CD4-positive, alpha-beta T cell treated with Interleukin-21 for 1 hour (primary cell): ENCODE measurements at places on chromosomes 6 and 20.

DNA sequence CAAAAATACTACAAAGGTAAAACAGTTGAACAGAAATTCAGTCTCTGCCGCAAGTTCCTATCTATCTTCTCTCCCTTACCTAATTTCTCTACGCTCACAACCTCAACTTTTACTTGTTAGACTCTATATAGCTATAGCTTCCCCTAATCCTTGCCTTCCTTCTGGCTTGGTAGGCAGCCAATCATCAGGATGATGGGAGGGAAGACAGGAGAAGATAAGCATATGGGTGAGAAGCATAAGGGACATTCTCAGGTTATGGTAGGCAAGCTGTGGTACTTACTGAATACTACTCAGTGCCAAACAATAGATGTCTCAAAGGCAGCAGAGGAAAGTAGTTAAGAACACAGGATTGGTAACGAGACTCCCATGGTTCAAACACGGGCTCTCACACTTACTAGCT lies 7.8 kb downstream of the CCNC start:
- no peak for DNase-seq

- peak; percentile 63 for DNase-seq
These were observed 34.5 kb upstream of the HBS1L start for GRCh38 chr6:135088818-135089809.

DNA sequence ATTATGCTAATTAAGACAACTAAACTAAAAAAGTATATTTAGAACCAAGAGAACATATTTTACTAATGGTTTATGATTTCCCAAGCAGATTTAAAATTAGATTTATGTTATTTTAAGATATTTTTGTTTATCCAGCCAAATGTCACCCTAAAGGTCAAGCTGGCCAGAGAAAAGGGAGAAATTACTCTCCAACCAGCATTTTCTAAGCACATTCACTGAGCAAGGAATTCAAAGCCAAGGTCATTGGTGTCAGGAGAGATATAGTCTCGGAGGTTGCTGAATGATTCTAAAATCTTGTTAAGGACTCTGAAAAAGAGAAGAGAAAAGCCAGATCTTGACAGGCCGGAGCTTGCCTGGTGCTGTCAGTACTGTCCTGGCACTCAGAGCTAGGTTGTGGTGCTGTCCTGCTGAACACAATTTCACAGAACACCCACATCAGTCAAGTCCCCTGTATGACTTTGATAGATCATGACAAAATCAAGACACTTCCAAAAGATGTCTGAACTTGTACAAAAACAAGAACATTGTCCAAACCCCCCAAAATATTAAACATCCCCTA lies 222.3 kb upstream of the SMLR1 start:
- DNase-seq = no peak

DNA sequence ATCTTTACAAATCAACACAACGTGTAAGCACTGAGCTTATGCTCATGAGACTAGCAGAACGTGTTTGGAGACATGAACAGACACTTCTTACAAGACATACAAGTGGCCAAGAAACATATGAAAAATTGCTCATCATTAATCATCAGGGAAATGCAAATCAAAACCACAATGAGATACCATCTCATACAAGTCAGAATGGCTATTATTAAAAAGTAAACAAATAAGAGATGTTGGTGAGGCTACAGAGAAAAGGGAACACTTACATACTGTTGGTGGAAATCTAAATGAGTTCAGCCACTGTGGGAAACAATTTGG lies 327.9 kb upstream of the SOX4 start:
- DNase-seq = no peak

GRCh38 chr20:46826343-46826984 lies 68.2 kb upstream of the EYA2 start:
- DNase-seq = no peak

- DNase-seq = no peak
These were observed 59.2 kb downstream of the POPDC3 start for GRCh38 chr6:105120570-105120969.

- DNase-seq = no peak
These were observed 163.2 kb downstream of the AIG1 start for GRCh38 chr6:143223895-143224294.

DNA sequence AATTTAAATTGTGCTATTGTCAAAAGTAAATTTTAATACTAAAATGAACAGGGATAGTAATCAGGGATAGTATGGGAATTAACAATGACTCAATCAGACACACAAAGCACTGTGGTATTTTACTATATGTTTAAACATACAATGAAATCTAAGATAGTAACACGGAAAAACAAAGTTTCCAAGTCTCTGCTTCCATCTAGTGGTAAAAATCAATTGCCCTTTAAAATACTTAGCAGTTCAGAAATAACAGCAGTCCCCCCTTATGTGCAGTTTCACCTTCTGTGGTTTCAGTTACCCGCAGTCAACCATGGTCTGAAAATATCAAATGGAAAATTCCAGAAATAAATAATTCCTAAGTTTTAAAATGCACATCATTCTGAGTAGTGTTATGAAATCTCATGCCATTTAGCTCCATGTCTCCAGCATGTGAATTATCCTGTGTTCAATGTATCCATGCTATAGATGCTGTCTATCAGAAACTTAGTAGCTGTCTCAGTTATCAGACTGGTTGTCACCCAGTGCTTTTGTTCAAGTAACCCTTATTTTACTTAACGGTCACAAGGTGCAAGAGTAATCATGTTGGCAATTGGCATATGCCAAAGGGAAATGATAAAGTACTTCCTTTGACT lies 58.5 kb downstream of the AHI1 start:
- DNase-seq = peak; percentile 43

DNA sequence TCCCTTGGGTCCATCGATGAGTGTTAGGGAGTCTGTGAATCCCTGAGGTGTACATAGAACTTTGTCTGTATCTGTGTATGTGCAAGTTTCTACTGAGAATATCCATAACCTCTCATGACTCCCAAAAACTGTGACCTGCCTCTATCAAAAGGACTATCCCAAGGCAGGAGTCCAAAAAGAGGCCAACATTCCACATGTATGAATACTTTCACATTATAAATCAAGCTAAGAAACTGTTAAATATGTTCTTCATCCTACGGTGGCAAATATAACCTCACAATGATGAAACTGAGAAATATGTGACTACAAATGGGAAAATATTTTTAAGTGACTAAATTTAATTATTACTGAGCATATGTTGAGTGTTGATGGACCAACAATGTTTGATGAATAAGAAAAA lies 16.1 kb upstream of the STX11 start:
- no peak for DNase-seq

DNA sequence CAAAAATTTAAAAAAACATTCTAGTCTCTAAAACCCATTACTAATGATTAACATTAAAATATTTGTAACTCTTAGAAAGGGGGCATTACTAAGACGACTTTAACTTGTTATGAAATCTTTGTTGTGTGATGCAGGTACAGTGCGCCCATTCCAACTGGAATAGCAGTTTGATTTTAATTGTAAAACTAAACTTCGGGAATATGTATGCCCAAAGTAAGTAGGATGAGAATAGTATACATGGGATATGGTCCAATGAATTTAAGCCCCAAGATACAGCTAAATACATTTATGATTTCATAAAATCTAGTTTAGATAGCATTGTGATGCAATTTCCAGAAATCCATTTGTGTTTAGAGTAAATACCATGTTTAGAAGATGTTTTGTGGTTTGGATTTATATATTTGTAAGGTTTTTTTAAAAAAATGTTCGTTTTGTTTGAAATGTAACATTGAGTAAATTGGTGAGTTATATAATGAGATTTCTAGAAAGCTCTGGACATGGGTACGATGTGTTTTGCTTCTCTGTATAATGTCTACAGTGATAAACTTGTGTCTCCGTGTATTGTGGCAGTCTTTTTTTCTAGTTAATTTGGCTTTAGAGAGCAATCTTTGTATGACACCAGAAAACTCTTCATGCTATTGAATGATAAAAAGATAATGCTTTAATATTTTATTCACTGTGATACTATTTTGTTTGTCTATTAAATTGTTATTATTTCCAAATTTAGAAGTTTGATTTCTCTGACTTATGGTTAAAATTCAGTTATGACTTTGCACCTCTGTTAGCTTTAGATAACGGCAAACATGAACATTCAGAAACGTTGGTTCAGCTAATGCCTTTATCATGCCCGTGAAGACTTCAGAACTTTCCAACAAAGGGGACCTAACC lies 54.8 kb downstream of the RNF182 start:
- no peak for DNase-seq

DNA sequence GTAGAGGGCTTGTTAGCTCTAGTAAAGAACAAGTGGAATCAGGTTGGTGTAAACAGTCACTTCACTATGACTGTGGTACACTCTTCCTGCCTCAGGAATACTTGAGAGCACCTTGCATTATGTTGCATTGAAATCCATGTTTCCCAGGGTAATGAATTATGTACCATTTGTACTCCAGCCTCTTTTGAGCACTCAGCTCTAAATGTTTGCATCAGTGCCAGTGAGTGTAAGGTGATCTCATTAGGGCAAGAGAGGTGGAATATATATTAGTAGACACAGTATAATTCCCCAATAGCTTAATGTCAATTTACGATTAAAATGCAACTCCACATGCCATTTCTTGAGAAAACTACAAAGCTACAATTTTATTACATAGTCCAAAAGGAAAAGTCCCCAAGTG lies 319.6 kb upstream of the POU3F2 start:
- no peak for DNase-seq

GRCh38 chr6:144423167-144423566 lies 138.0 kb downstream of the UTRN start:
- no peak for DNase-seq

- no peak for DNase-seq
These were observed 45.4 kb downstream of the CDS2 start for GRCh38 chr20:5172167-5172601.

- peak; percentile 79 for DNase-seq
These were observed 66.2 kb upstream of the SNX9 start for GRCh38 chr6:157756708-157757429.

GRCh38 chr6:167428664-167429333 lies 103.9 kb downstream of the TTLL2 start:
- no peak for DNase-seq

DNA sequence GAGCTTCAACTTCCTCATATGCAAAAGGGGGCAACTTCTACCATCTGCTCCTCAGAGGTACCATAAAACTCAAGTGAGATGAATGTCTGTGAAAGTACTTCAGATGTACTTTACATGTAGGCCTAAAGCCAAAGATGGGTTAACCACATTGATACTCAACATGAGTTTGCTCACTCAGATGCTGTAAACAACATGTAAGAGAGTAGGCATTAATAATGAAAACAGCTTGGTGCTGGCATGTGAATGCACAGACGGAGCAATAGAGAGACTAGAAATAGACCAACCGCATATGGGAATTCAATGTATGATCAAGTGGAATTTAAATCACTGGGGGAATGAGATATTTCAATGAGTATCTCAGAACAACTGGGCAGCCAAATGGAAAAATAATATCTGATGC lies 143.8 kb upstream of the CDYL start:
- no peak for DNase-seq

GRCh38 chr6:54898767-54899166 lies 52.2 kb downstream of the FAM83B start:
- DNase-seq = no peak

- no peak for DNase-seq
These were observed 65.3 kb upstream of the RNF146 start for GRCh38 chr6:127201321-127201720.

DNA sequence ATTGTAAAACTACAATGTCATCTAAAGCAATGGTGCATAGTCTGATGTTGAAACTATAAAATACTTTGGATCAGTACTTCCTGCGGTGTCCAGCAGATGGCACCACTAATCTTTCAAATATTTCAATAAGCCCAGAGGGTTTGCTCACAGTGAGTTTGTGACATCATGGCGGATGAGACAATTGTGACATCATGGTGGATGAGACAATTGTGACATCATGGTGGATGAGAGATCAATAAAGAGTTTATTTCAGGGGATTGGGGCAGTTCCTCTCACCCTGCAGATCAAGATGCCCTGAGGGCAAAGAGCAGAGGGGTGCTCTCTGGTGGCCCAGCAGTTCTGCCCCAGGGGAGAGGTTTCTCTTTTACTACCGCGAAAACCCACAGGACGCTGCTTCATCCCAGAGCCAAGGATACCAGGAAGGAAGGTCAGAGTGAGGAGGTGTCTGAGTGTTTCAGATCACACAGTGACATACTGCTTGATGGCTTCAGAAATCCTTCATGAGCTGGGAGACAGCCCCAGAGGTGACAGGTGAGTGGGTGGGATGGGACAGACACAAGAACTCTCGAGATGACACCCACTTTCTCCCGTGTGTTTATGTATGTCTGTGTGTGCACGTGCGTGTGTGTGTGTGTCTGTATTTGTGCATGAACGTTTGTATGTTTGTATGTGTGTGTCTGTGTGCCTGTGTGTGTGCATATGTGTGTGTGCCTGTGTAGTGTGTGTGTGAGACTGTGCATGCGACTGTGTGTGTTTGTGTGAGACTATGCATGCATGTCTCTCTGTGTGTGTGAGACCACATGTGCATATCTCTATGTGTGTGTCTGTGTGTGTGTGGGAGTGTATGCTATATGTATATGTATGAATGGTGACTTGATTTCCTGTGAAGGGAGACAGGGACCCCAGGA lies 7.3 kb upstream of the ULBP2 start:
- DNase-seq = peak; percentile 83

DNA sequence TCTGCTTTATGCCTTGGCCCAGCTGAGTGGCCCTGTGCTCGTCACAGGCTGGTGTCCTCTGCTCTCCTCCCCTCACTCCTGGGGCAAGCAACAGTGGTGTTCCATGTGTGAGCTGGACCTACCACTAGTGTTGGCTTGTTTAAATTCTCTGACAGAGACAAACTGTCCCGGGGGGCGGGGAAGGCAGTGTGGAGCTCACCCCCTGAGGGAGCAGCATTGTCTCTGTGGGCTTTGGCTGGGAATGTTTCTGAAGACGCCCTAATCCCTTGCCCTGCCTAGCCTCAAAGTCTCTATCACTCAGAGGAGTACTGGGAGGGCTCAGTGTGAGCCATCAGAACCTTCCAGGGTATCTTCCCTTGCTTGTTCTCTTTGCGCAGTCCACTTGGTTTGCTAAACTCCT lies 5.2 kb upstream of the VEGFA start:
- DNase-seq = no peak

DNA sequence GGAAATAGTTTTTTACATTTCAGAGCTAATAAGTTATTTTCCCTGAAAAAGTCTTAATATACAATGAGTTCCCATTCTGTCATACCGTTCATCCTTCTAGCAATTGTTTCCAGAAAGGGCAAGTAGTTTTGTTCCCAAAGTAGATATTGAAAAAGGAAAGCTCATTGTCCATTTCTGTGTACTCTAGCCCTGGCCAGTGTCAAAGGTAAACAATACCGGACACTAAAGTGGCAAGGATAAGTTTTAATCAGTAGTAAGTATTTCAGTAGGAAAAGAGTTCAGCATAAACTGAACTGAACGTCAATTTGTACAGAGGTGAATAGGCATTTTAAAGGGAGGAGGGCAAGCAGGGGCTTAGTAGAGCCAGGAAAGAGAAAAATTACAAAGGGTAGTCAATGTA lies 43.5 kb upstream of the CALHM6 start:
- DNase-seq = no peak

DNA sequence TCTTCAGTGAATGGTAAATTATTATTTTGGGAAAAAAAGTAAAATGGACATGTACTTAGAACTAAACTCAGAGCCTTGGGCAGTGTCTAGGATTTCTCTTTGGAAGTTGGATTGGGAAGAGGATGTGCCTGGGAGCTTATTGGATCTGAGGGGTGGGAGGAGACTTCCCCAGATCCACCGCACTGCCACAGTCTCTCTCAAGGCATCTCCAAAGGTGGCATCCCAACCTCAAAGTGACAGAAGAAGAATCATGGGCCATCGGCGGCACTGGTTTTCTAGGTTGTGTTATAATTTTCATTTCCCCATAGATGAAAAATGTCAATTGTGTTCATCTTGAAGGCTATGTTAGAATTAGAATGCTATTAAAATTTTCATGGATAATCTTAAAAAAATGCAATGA lies 66.8 kb upstream of the CD93 start:
- no peak for DNase-seq
